Stimulated activated CD8-positive, alpha-beta memory T cell treated with anti-CD3 and anti-CD28 coated beads, Interleukin-7, amount 100 ng/mL, for 1 hour (primary cell): ENCODE measurements at places on chromosomes 3 and 15.

- DNase-seq: no peak
These were observed 73.0 kb upstream of the TPM1 start for GRCh38 chr15:62969442-62970089.

DNA sequence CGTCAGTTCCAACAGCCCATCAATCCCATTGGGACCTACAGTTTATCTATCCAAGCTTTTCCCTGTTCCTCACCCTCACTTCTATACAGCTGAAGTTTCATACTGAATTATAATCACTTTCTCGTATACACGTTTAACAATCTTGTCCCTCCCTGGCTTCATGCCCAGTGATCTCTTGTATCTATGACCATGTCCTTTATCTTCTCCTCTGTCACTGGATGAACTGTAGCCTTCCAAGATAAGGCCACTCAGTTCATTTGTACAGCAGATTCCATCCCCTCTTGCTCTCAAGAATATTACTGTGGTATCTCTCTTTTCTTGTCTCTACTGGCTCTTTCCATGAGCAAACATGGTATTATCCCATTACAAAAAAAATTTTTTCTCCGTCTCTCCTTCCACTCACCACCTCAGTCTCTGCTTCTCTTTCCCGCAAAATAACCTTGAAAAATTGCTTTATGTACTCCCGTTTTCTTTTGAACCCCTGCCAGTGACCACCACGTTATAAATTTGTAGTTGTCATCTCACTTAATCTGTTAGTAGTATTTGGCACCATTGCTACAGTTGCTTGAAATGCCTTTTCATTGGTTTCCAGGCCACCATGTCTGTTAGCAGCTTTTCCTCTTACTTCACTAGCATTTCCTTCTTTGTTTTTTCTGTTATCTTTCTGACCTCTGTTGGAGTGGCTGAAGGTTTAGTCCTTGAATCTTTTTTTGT is 9.4 kb downstream of the CTNNB1 start:
- no peak for DNase-seq

- DNase-seq: no peak
These were observed 16.7 kb downstream of the C2CD4A start for GRCh38 chr15:62083194-62084154.

DNA sequence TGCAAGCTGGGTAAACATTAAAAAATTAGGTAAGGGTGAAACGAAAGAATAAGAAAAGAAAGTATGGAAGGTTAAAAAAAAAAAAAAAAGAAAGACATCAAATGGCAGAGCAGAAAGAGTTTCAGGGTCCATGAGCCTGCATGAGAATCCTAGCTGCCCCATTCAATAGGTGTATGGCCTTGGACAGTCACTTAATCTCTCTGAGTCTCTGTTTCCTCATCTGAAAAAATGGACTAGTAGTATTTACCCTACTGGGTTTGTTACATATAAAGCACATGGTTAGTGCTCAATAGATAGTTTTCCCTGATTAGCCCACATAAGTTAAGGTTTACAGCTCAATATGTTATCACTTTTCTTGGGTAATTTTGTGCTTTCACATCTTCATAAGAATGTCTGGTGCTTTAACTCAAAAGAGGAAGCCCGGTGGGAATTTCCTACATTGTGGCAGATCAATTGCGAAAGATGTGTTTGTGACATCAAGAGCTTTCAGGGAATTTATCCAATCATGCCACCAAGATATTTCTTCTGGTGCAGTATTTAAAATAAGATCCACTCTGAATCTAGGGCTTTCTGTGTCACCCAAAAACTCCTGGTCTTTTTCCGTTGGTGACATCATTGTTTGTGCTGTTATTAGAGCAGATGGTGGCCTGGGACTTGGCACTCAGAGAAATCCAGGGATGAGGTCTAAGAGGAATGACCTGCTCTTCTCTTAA is 57.2 kb upstream of the UBE2E1 start:
- no peak for DNase-seq

DNA sequence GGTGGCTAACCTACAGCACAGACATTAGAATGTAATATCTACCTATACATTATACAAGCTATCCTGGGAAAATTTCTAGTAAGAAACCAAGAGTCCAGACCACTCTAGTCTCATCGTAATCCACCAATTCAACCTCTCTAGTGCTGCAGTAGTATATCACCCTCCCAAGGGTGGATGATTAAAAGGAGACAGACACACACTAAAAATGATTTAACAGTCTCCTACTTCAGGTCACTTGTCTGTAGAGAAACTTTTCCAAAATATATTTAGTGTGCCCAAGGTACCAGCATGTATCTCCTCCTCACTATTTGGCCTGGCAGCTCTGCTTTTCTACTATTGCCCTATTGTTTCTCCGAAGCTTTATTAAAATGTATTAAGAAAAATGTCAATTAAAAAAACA is 45.0 kb downstream of the ZBTB20 start:
- no peak for DNase-seq

- no peak for DNase-seq
These were observed 13.7 kb downstream of the C3orf62 start for GRCh38 chr3:49263159-49263889.

DNA sequence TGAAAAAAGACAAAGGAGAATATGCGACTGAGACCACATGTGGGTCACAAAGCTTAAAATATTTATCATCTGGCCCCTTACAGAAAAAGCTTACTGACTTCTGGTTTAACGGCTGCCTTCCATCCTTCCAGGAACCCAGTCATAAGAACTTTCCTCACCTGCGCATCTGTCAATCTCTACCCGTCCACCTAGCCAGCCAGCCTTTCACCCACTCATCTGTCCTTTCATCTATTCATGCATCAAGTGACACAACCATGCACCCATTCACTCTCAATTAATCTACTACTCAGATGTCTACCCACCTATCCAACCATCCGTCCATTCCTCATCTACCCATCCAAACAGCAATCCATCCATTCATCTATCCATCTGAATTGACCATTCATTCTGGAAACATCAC is 64.2 kb upstream of the NR2C2 start:
- DNase-seq: no peak

- DNase-seq: no peak
These were observed 70.6 kb downstream of the SMAD6 start for GRCh38 chr15:66772604-66773128.
